Activated T-cell treated with anti-CD3 and anti-CD28 coated beads, Interleukin-2, amount 50 U/mL, for 24 hours (primary cell): ENCODE measurements at places on chromosomes 7 and 10.

- no peak for DNase-seq
Measured at GRCh38 chr7:1144269-1144771, 15.7 kb downstream of the ZFAND2A start.

- no peak for DNase-seq
Measured at GRCh38 chr10:129605266-129605985, 138.4 kb downstream of the MGMT start.

GRCh38 chr7:138247568-138248333, 171.5 kb downstream of the AKR1D1 start:
- no peak for DNase-seq

GRCh38 chr10:72242675-72243074, 26.6 kb upstream of the ASCC1 start:
- no peak for DNase-seq

DNA sequence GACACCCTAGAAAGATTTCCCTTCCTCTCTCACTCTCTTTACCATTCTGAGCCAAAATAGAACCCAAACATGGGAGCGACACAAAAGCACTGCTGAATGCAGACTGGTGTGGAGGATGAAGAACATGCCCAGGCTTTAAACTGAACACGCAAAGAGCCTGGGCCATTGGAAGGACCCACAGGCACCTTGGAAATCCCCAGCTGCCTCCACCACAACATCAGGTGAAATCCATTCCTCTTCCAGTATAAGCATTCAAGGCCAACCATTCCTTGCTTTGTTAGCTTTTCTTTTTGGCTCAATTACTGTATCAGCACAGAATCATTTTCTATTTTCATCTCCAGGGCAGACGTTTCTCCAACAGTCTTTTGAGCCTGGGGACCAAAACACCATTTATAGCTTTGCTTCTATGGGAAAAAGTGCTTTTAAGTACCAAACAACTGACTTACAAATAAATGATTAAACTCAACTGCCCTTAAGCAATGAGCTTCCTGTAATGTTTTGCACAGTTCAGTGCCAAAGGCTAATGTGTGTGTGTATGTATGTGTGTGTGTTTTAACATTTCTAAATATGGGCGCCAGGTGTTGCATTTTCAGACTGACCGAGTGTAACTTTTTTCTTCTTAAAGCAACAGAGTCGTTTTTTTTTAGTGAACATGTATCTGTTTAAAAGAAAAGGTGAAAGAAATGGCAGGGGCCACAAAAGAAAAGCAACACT, 16.2 kb upstream of the BLNK start:
- no peak for DNase-seq

DNA sequence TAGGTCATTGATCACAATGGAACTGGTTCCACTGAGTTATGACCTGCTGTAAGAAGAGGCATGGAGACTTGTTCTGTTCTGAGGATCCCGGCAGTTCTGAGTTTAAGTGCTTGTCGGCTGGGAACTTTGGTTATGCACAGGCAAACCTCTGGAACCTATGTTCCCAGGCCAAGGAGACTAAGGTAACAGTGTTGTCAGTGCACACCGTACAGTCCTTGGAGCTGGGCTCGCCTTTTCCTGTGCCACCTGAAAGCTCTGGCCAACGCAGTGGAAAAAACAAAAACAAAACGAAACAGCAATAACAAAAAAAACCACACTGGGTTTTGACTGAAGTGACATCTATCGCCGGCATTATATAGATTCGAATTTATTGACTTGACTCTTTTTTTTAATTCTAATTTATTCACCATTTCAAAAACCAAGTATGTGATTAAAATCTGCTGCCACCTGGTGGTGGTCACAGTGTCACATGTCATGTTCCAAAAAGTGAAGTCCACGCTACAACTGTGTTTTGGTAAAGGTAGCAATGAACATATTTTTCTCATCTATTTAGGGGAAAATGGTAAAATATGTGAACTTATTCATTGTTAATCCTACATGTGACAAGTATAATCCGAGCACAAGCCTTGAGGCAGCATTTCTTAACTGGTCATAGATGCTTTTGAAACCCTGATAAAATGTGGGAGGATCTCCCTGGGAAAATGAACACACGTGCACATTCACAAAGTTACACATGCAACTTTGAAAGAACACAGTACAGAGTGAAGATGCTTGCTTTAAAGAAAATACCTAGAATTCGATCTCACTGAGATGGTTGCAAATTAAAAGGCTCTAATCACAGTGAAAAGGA, 113.8 kb upstream of the PPP2R2D start:
- DNase-seq: no peak
